ENCODE measurements at places on chromosomes 13 and 19. TPM values are rescaled to one million over a fixed set of nuclear protein-coding genes. Genes with fewer than 3 reads are reported as not detected.
A peak's percentile ranks its signal among the peaks of the same experiment; 100 is the strongest.

DNA sequence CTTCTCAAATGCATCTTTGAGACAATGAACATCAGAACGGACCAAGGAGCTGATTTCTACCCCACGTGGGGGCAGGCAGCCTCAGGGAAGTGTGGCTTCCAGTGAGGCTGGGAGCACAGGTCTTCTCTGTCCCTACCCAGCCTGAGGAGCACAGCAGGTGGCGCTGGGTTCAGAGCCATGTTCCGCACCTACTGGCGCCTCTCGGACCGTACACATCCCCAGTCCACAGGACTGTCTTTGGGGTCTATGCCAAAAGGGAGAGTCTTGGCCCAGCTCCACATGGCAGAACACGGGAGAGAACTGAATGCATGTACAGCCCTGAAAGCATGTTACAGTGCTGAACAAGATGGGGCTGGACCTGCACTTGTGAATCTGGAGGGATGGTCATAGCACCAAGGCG is 22.6 kb downstream of the SUGP1 start:
- DNase-seq = no peak

GRCh38 chr13:74661851-74662250 is 527.6 kb upstream of the KLF12 start:
- DNase-seq = no peak

DNA sequence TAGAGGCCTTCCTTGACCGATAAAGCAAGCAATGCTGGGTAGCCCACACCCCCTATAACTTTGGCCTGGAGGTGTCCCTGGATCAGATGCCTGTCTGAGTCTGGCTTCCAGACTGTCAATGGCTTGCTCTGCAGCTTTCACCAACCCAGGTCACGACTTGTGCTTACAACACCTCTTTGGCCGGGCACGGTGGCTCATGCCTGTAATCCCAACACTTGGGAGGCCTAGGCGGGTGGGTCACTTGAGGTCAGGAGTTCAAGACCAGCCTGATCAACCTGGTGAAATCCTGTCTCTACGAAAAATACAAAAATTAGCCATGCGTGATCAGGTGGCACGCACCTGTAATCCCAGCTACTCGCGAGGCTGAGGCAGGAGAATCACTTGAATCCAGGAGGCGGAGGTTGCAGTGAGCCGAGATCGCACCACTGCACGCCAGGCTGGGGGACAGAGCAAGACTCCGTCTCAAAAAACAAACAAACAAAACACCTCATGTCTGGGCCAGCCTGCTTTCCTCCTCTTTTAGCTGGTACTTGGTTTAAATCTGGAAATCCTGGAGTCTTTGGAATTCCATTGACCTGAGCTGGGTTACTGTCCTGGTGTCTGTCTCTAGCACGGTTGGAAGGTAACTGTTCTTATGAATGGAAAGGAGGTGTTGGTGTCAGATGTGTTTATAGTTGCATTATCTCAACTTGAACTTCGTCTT is 10.3 kb upstream of the GARRE1 start:
- no peak for DNase-seq

DNA sequence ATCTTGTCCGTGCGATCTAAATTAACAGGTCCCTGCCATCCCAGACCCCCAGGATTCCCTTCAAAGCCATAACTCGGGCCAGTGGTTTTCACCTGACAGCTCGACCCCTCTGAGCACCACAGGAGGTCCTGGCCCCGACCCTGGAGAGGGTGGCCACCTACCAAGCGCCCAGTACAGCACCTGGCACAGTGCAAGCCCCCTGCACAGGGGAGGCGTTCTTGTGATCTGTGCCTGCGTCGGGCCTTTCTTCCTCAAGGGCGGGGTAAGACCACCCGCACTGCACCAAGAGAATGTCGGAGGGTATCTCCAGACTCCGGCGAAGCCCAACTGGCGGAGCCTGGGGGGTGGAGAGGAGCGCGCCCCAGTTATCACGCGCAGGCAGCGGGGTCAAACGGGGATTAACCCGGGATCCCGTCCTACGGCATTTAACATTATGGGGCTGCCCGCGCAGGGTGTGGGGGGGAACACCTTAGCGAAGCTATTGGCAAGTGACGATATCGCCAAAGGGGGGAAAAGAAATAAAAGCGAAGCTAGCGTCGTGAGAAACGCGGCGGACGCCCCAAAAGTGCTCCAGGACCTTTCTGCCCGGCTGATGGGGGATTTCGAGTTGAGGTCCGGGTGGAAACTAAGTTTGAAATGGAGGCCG is 1.3 kb upstream of the HNRNPL start:
- no peak for DNase-seq

DNA sequence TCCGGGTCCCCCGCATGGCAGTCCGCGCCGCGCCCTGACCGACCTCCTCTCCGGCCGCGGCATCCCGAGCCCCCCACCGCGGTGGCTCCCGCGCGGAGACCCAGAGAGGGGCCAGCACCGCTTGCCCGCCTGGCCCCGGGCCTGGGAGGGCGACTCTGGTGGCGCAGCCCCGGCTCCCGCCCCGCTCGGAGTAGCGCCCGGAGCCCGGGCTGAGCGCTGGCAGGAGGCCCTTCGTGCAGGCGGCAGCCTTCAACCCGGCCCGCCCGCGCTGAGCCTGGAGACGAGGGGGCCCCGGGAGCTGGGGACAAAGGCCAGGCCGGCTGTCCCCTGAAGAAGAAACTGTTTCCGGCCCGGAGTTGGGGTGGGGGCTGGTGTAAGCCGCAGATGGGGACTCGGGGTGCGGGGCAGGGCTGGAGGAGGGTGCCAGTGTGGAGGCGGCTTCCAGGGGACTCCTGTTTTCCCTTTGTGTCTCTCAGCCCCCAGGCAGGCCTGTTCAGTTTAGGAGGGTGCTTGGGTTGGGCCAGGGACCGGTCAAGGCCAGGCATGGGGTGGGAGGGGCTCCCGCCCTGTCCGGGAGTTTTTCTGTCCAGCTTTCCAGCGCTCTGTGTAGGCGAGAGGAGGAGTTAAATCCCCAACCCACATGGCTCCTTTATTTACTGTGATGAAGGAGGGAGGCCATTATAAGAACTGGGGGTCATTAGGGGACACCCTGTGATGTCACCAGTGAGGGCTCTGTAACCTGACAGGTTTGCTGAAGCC is 935 bp downstream of the LRP3 start:
- DNase-seq = no peak

DNA sequence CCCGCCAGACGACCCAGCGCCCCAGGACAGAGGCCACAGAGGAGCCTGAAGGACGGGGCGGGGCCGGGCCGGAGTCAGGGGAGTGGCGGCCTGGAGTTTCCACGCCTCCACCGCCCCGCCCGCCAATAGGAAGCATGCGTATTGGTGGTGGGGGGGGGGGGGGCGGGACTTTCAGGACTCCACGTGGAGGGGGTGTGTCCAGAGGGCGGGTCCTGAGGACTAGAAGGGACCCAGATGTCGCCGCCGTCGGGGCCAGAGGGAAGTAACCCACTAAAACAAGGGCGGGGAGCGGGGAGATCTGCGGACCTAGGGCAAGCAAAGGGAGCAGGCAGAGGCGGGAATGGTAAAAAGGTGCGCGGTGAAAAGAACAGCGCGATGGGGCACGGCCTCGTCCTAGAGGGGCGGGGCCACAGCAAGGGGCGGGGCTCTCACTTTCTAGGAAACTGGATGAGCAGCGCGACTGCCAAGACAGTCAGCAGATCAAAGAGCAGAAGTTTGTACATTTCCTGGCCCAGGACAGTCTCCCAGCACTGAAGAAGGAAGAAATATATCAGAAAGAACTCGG is 2.8 kb upstream of the LENG1 start:
- DNase-seq = peak; percentile 56

DNA sequence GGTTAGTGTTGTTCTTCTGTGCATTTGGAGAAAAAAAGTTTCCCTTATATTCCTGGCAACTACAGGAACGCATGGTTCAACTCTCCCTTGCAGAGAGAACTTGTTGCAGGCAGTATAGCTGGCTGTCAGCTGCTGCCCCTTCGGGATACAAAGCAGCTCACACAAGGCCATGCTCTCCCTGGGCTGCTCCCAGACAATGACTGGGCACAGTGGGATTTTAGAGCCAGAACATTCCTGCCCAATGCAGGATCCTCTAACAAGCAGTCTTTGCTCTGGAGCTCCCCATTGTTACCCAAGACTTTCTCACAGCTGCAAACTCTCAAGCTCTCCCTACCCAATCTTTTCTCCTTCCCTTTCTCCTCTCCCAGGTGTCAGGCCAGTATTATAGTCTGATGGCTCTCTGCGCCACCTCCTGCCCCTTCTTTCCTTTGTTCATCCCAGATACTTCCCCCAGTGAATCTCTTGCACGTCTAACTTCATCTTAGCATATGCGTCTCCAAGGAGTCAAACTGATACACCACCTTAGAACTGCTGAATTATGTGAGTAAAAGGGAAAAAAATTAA is 27.5 kb upstream of the SERPINE3 start:
- DNase-seq = no peak

DNA sequence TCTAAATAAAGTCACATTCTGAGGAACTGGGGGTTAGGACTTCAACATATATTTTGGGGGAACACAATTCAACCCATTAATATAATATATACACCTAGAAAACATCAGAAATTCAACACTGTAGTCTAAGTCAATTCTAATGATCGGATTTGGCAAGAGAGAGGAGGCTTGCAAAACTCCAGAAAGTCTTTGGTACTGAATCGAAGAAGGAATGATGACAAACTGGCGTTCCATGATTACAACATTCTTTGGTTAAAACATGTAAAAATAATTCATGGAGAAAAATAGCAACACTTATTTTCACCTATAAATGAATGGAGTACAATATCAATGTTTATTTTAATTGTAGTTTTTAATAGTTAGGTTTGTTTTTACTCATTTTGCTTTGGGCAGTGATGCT is 62.4 kb downstream of the MBNL2 start:
- no peak for DNase-seq

MRPL34 gene
- 54.0 TPM for polyA plus RNA-seq

CCNA1 gene
- polyA plus RNA-seq = 1.3 TPM

DENND1C gene
- polyA plus RNA-seq = 32.0 TPM

KL gene
- 36.9 TPM for polyA plus RNA-seq

KLK6 gene
- 34.7 TPM for polyA plus RNA-seq

FPR3 gene
- polyA plus RNA-seq = 0.70 TPM

ZFP28 gene
- polyA plus RNA-seq = 15.4 TPM

TTC9B gene
- polyA plus RNA-seq = not detected

PRRG2 gene
- polyA plus RNA-seq = 7.5 TPM

PSG5 gene
- not detected for polyA plus RNA-seq

ATP12A gene
- polyA plus RNA-seq = 0.22 TPM

Data from left renal pelvis (tissue), 4 donors.